ENCODE measurements at places on chromosomes 6 and 20.

DNA sequence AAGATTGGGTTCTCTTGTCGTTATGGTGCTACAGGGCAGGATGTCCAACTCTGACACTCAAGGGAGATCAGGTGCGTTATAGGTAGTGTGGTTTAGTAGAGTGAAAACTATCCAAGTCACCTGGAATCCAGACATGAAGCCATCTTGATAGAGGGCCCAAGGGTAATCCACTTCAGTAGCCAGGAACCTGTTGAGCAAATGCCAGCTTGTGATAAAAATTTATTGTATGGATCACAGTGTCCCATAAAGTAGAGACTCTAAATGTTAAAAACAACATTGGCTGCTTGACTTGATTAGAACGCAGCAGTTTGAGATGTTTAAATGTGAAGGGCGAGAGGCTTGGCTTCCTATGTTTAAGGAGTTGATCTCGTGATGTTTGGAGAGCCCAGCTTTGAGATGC lies 105.7 kb upstream of the GMDS start:
- no peak for DNase-seq

DNA sequence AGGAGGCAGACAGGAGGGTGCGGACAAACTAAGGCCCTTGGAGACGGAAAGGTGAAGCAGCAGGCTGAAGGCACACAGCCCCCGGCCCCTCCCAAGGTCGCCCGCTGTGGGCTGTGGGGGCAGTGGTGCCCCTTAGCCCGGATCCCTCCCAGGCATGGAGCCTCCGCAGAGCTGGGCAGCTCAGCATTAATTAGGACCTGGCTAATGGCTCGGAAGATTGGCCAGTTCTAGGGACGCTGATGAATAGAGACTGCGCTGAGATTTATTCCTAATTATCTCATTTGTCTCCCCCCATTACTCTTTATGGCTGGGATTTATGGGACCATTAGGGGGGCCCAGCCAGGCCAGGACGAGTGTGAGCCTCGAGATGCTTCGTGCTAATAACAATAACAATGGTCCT lies 20.4 kb downstream of the MDFI start:
- no peak for DNase-seq

- no peak for DNase-seq
Observed at GRCh38 chr6:19303383-19303782, 533.8 kb upstream of the ID4 start.

DNA sequence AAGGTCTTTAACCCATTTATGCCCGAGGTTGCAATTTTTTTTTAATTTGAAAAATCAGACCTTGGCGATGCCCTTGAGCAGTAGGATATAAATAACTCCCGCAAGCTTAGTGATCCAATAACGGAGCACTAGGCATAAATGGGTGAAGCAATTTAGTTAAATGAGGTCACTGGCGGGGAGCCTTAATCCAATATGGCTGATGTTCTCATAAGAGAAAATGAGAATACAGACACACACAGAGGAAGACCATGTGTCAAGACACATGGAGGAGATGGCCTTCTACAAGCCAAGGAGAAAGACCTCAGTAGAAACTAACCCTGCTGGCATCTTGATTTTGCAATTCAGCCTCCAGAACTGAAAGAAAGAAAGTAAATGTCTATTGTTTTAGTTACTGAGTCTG lies 735 bp downstream of the SIRPG start:
- no peak for DNase-seq

GRCh38 chr6:129359811-129360681 lies 349.9 kb downstream of the ARHGAP18 start:
- DNase-seq = no peak

DNA sequence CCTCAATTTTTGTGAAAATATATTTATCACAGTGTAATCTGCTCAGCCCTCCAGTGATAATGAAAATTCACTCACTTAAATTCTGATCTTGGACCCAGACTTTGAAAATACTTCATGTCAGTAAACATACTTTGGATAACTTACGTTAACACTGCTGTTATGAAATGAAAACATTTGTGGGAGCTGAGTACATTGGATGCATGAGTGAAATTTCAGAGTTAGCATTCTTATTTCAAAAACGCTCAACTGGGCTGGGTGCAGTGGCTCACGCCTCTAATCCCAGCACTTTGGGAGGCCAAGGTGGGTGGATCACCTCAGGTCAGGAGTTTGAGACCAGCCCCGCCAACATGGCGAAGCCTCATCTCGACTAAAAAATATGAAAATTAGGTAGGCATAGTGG lies 196.4 kb downstream of the UTRN start:
- no peak for DNase-seq

GRCh38 chr6:15287670-15288375 lies 42.0 kb downstream of the JARID2 start:
- DNase-seq = no peak

GRCh38 chr6:72972579-72972978 lies 252.7 kb downstream of the KHDC1L start:
- no peak for DNase-seq

GRCh38 chr6:77986380-77987034 lies 333.7 kb downstream of the MEI4 start:
- no peak for DNase-seq

- DNase-seq = no peak
Observed at GRCh38 chr6:45548657-45549515, 171.2 kb upstream of the SUPT3H start.

- DNase-seq = no peak
Observed at GRCh38 chr20:44448753-44449546, 26.7 kb upstream of the TTPAL start.

DNA sequence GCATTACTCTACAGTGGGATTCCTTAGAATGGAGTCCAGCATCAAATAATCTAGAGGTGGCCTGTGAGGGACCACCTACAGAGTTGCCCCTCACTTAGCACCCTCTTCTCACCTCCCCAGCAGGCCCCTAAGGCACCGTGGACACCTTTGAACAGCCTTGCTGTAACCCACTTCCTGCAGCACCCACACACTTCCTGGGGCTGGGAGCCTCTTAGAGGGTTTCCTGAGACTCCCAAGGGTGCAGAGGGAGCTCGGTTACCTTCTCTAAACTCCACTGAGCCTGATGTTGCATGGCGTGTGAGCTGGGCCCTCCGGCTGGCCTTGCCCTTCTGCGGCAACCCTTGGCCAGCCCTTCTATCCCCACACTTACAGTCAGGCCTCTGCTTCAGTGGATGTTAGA lies 7.3 kb upstream of the SIRPG start:
- no peak for DNase-seq

- DNase-seq = no peak
Observed at GRCh38 chr6:107511511-107511993, 21.6 kb downstream of the SOBP start.

DNA sequence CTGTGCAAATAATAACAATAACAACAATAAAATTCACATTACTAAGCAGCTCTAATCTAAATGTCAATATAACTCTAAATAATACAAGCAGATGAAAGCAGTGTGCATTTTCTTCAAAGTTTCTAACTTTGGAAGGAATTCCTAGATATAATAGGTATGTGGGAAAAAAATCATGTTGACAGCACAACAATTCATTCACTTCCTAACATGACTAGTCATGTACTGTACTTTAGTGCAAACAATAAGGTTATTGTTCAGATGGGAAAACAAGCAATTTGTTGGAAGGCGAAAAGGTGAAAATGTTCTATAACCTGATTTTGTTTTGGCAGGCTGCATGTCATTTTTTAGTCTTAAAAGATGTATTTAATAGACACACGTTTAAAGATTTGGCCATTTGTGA lies 484.3 kb upstream of the JAG1 start:
- DNase-seq = no peak

- DNase-seq = no peak
Observed at GRCh38 chr6:10373642-10374359, 41.1 kb downstream of the TFAP2A start.

DNA sequence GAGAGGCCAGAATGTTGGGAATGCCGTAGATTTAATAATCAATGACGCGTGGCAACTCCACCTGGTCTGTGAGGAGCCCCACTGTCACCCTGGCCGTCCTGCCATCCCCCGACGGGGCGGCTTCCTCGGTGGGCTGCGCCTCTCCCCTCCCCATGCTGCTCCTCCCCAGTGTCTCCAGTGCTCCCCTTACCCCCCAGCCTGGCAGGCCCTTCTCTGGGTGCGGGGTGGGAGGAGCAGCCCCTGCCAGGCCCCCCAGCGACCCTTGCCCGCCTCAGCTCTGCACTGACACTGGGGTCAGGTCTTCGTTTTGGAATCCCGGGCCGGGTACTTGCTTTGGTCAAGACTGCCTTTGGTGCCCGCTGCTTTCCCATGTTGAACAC lies 82.3 kb upstream of the FRMD1 start:
- DNase-seq = no peak

DNA sequence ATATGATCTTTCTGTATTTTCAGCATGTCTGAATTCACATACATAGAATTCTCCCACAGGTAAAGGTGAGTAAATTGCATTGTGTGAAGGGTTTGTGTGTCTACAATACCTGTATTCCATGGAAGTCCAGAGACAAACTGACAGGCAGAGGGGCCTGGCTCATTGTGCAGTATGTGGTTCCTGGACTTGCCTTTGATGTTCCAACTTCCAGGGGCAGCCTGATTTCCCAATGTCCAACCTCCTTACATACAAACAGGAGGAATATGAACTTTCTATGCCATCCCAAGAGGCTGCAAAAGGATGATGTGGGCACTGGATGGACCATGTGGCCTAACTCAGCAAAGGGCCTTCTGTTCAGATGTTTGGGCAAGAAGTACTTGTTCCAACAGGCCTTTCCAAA lies 58.5 kb downstream of the LYRM4 start:
- no peak for DNase-seq

DNA sequence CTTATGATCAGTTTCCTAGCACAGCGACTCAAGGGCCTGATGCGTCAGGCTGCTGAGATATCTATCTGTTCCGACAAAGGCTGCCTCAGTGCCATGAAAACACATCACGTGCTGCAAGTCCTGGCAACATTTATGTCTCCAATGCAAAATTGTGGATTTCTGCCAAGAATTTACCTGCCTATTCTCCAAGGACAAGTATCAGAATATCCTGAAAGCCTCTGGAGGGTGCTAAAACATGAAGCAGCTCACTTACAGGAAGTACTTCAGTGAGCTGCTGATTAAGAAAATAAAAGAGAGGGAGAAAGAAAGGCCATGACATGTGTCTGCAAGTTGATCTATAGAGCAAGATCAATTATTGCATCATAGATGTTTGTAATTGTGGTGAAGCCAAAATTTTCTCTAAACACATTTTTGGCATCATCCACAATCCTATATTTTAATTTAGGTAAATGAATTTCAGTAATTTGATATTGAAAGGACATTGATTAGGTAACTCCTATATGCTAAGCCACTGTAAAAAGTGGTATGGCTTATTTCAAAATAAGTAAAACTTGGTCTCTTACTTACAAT lies 25.8 kb upstream of the TPBG start:
- no peak for DNase-seq

- no peak for DNase-seq
Observed at GRCh38 chr20:14685183-14685582, 347.8 kb upstream of the FLRT3 start.

DNA sequence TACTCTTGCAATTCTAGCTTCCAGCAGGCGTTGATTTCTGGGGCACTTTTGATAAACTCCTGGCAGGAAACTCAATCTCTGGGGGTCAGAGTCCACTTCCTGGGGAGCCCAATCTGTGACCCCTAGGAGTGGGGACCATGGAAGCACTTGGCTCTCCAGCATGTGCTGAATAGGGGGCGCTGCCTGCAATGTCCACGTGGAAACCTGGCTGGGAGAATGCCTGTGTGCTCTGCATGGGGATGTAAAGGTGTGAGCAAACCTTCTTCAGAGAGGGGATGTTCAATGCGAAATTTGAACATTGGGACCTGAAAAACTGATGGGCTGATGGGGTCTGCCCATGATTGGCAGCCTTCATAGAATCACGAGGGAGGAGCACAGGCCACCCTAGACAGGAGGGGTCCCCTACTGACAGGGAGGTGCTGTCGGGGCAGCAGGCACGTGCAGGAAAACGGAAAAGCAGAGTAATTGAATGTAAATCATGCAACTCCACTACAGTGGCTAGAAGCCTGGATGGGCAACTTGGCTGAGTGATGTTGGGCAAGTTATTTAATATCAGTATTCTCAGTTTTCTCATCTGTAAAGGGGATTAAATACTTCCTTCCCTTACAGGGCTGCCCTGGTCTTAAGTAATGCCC lies 47.8 kb downstream of the CEP43 start:
- no peak for DNase-seq

DNA sequence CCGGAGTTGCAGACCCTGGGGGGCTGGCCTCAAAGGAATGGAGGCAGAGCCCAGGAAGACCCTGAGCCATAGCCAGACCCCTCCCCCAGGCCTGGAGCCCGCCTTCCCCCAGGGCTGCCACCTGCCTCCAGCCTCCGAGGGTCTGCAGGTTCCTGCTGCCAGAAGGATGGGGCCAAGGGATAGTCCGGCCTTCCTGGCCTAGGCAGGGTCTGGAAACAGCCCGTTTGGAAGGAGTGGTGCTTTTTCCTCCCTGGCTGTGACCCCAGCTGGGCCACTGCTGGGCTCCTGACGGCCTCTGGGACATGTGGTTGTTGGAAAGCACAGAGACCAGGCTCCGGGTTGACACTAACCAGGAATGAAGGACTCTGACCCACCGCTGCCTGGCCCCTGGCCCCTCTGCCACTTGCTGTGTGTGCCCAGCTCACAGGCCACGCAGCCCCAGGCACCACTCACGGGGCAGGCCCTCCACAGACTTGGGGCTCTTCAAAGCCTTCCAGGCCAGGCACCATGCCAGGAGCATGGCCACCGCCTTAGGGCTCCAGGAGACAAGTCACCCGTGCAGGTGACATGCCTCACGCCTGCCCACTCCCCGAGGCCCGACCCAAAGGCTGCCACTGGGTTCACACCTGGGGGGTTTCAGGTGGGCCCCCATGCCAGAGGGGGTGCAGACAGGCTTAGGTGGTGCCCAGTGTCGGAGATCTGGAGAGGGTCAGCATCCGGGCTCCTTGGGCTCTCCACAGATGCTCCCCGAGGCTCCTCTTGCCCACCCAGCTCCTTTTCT lies 3.9 kb upstream of the LAMA5 start:
- DNase-seq = no peak

GRCh38 chr20:3162080-3162611 lies 2.5 kb upstream of the FASTKD5 start:
- no peak for DNase-seq

GRCh38 chr20:41877911-41878310 lies 259.7 kb upstream of the CHD6 start:
- DNase-seq = no peak

- DNase-seq = peak; percentile 39
Observed at GRCh38 chr6:19988555-19988954, 151.4 kb downstream of the ID4 start.

DNA sequence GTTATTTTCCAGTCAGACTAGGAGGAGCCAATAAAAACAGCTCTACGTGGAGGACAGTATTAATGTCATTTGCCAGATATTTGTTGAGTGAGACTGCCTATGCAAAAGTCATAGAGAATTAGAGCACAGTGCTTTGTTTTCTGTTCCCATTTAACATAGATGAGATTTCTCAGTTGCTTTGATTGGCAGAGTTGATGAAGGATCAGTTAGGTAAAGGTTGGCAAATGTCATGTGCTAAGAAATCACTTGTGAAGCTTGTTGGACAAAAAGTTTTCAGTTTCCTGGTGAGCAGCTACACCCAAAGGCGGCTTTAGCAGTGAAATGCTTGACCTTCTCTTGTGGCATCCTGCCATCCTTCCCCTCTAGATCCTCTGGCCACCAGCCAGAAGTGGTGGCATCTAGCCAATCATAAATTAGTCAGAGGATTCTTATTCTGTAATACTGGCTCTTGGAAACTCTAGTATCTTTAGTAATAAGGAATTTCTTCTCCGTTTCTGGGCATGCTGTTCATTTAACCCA lies 37.0 kb downstream of the BCKDHB start:
- no peak for DNase-seq

- DNase-seq = no peak
Observed at GRCh38 chr6:49676671-49677281, 36.6 kb downstream of the CRISP2 start.

GRCh38 chr6:44969446-44970185 lies 358.5 kb upstream of the RUNX2 start:
- DNase-seq = no peak

Measured in left renal cortex interstitium (tissue), 4 donors.